Lung (tissue), 17 donors: ENCODE measurements at places on chromosomes 1 and 21. TPM values are rescaled to one million over a fixed set of nuclear protein-coding genes. Genes with fewer than 3 reads are reported as not detected.
A peak's percentile ranks its signal among the peaks of the same experiment; 100 is the strongest.

Gene ANGPTL1
- total RNA-seq, result 18.4 TPM

- no peaks in the 10 kb centered on the region for H3K4me1 ChIP-seq
- no peak for DNase-seq
- H3K36me3 ChIP-seq, result no peaks in the 10 kb centered on the region
- H3K27me3 ChIP-seq, result no peaks in the 10 kb centered on the region
Observed at GRCh38 chr1:222387007-222387814, 160.7 kb downstream of the HHIPL2 start.

DNA sequence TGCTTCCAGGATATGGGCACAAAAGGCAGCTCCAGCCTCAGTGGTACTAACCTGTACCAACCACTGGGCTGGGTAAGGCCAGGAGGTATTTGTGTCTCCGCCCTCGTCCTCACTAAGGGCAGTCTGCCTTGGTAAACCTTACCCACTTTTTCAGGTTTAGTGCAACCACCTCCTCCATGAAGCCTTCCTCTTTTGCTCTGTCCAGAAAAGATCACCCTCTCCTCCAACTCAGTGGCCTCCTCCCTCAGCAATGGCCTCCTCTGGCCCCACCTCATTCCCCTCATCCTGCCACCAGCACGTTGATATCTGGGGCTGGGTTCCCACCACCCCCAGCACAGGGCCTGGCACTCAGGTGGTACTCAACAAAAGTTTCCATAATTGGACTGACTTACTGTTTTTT lies 161.5 kb downstream of the GRIK3 start:
- no peaks in the 10 kb centered on the region for H3K27me3 ChIP-seq
- peak; percentile 3 for DNase-seq
- no peaks in the 10 kb centered on the region for H3K4me1 ChIP-seq
- H3K36me3 ChIP-seq, result no peaks in the 10 kb centered on the region
- no peak overlapping the region for H3K27ac ChIP-seq

Gene TGFB2
- 53.7 TPM for total RNA-seq

- peaks cover 26% of the 10 kb centered on the region for H3K27me3 ChIP-seq
- no peak for DNase-seq
- H3K27ac ChIP-seq, result no peak overlapping the region
Observed at GRCh38 chr21:38477226-38477625, 21.1 kb downstream of the ERG start.

GRCh38 chr21:41189150-41189745 lies 21.3 kb downstream of the BACE2 start:
- no peak overlapping the region for H3K4me3 ChIP-seq
- H3K27me3 ChIP-seq, result no peaks in the 10 kb centered on the region
- no peak for DNase-seq
- H3K4me1 ChIP-seq, result no peaks in the 10 kb centered on the region
- H3K36me3 ChIP-seq, result no peaks in the 10 kb centered on the region

Gene CLDN19
- total RNA-seq, result 2.0 TPM

DNA sequence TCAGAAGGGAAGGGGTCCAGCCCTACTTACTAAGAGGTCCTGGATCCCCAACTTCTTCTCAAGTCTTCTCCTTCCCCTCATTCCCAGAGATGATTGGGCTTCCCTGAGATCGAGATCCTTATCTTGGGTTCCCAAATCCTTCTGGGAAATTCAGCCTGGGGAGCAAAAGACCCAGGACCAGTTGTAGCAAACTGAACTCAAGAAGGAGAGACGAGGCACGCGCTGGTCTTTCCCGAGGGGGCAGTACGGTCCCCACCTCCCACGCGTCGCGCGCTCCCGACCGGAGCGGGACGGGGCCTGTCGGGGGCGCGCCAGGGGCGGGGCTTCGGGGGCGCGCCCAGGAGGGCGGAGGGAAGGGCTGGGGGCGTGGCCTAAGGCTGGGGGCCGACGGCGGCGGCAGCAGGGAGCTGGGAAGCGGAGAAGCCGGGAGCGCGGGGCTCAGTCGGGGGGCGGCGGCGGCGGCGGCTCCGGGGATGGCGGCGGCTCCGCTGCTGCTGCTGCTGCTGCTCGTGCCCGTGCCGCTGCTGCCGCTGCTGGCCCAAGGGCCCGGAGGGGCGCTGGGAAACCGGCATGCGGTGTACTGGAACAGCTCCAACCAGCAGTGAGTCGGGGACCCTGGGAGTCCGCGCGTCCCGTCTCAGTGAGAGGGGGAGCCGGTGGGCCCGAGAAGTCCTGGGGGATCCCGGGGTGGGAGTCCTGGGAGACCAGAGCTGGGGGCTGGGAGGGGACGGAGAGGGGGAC lies at the start of gene EFNA3:
TSS of gene EFNA3 (plus strand) at position 369 of the 741 bp plus-strand sequence. CDS start at position 474, 105 bp downstream.
- DNase-seq, result peak; percentile 62
- H3K27me3 ChIP-seq, result peaks cover 39% of the 10 kb centered on the region
- no peak within 1 kb of the TSS for H3K4me3 ChIP-seq
- no peaks in the 10 kb centered on the region for H3K36me3 ChIP-seq

GRCh38 chr1:221795380-221795779 lies 53.5 kb upstream of the DUSP10 start:
- no peak overlapping the region for H3K4me3 ChIP-seq
- DNase-seq, result no peak
- H3K36me3 ChIP-seq, result no peaks in the 10 kb centered on the region

- no peaks in the 10 kb centered on the region for H3K36me3 ChIP-seq
- no peak overlapping the region for H3K27ac ChIP-seq
- no peak for DNase-seq
- no peak overlapping the region for H3K4me3 ChIP-seq
- H3K27me3 ChIP-seq, result no peaks in the 10 kb centered on the region
Observed at GRCh38 chr1:219503604-219504003, 109.3 kb downstream of the ZC3H11B start.

GRCh38 chr1:78043436-78043835 lies 2.3 kb upstream of the GIPC2 start:
- DNase-seq, result peak; percentile 18
- H3K27me3 ChIP-seq, result peaks cover 37% of the 10 kb centered on the region
- H3K4me1 ChIP-seq, result peaks cover 3% of the 10 kb centered on the region
- no peak overlapping the region for H3K27ac ChIP-seq

Gene C1orf53
- 8.2 TPM for total RNA-seq

DNA sequence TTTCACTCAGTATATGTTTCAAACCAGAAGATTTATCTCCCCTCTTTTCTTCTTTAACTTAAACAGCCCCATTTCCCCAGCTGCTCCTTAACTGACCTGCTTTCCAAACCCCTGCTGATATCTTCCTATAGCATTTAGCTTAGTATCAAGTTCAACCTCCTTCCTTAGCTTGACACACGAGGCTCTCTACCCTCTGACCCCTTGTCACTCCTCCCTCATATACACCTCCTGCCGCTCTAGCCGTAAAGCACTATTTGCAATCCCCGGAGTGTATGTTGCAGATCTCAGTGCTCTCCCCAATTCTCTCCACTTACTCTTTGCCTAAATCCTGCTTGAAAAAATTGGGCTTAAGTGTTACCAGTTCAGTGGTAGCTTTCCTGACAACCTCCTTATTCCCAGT lies 13.7 kb upstream of the AKR1A1 start:
- no peak overlapping the region for H3K27ac ChIP-seq
- no peaks in the 10 kb centered on the region for H3K4me1 ChIP-seq
- no peaks in the 10 kb centered on the region for H3K36me3 ChIP-seq

DNA sequence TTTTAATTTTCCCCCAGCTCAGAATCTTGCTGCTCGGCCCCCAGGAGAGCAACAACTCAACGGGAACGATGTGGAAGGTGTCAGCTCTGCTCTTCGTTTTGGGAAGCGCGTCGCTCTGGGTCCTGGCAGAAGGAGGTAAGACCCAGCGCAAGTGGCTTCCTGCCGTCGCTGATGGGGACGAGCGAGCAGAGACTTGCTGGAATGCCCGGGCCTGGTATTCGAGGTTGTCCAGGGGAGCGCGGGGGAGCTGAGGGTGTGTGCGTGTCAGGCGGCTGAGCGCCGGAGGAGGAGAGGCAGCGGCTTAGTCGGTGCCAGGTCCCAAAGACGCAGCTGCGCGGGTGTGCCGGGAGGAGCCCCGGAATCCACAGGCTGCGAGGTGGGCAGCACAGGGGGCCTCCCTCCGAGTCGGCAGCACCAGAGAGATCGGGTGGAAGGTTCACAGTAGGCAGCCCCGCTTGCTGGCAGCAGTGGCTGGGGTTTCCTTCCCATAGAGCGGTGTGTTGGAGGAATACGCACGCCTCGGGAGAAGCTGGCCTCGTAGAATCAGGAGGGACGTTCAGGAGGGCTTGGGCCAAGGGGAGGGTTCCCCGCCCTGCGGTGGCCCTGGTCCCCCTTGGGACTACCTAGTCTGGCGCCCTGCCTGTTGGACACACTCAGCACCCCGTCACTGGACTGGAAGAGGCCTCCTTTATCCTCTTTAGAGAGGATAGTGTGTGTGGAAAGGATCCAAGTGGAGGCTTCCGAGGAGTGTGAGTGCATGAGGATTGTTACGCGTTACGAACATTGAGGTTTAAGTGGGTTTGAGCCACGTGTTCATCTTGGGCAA lies 547 bp downstream of the PDPN start:
- peaks cover 5% of the 10 kb centered on the region for H3K27me3 ChIP-seq
- no peaks in the 10 kb centered on the region for H3K4me1 ChIP-seq
- no peaks in the 10 kb centered on the region for H3K36me3 ChIP-seq
- no peak overlapping the region for H3K4me3 ChIP-seq
- peak; percentile 63 for DNase-seq

Gene NID1
- total RNA-seq, result 55.8 TPM

DNA sequence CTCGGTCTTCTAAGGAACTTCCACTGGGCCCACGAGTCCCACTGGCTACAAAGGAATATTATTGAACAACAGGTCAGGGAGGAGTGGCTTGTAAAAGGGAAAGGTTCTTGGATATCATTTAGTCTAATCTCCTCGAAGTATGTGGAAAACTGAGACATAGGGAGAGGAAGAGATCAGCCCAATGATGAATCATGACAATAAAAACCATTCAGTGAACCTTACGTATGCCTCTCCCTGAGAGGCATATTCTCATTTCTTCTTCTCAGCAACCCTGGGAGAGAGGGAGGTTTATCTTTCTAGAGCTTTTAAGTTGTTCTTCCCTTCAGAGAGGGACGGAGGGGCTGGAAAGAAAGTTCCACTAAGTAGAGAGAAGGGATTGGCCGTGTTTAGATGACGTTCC lies 5.3 kb upstream of the MOB3C start:
- H3K4me3 ChIP-seq, result no peak overlapping the region
- H3K27me3 ChIP-seq, result no peaks in the 10 kb centered on the region
- H3K4me1 ChIP-seq, result peaks cover 3% of the 10 kb centered on the region
- H3K27ac ChIP-seq, result no peak overlapping the region
- no peaks in the 10 kb centered on the region for H3K36me3 ChIP-seq

Gene SH3D21
- total RNA-seq, result 13.5 TPM
